Chondrocyte (in vitro differentiated cells): ENCODE measurements at places on chromosomes 6 and 20. TPM values are rescaled to one million over a fixed set of nuclear protein-coding genes. Genes with fewer than 3 reads are reported as not detected.

MATN4 gene
- 0.10 to 0.26 TPM in 2 of 3 replicates, not detected in the other for total RNA-seq

DNA sequence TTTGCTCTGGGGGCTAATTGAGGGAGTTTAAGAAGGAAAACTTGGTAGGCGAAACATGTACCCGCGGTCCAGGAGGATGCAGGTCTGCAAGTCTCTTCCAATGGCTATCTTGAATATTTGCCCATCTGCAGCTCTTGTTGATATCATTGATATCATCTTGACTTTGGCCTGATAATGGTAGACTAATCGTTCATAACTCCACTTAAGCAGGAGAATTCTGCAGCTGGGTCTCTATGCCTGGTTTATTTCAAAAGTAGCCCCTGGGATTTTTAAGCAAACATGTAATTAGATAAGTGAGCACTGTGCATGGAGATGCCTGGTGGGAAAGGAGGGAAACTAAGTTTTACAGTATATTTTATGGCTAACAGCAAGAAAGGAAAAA lies 52.7 kb downstream of the ADGB start:
- no peak for DNase-seq

DNA sequence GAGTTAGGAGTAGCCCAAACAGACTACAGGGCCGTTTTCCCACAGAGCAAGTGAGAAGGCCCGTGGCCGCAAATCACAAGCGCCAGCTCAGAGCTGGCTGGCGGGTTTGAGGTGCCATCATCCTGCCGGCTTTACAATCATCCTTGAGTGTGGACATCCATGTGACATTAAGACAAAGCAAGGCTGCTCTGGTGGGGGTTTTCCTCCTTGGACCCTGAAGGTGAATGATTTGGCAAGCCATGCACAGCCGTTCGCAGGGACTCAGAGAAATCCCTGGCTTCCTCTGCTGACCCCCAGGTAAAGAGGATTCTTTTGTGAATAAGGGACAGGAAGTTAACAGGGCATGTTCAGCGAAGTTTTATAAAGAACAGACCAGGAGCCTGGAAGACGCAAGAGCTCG lies 137.2 kb downstream of the AGPAT4 start:
- DNase-seq = no peak

DNA sequence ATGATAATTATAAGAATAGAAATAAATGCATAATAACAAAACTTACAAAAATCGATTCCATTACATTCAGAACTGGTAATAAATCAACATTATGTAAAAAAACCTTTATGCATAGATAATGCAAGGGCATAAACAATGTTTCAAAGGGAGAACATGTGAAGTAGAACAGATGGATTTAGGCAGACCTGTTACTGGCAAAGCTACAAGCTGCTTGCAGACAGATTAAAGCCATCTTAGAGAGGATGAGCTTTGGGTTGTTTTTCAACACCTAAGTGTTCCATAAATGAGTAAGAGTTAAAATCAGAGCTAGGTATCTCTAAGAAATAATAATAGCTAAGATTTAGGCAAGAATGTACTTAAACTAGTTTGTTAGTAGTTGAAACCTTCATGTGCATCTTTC lies 37.2 kb downstream of the SNAP25 start:
- no peak for DNase-seq

- DNase-seq = no peak
Observed at GRCh38 chr6:35441642-35442041, 10.5 kb upstream of the FANCE start.

DNA sequence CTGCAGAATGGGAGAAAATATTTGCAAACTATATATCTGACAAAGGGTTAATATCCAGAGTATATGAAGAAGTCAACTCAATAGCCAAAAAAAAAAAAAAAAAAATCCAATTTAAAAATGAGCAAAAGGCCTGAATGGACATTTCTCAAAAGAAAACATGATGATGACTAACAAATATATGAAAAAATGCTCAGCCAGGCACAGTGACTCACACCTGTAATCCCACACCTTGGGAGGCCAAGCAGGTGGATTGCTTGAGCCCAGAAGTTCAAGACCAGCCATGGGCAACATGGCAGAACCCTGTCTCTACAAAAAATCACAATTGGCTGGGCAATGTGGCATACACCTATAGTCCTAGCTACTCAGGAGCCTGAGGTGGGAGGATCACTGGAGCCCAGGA lies 2.1 kb upstream of the ECHDC1 start:
- DNase-seq = no peak

DNA sequence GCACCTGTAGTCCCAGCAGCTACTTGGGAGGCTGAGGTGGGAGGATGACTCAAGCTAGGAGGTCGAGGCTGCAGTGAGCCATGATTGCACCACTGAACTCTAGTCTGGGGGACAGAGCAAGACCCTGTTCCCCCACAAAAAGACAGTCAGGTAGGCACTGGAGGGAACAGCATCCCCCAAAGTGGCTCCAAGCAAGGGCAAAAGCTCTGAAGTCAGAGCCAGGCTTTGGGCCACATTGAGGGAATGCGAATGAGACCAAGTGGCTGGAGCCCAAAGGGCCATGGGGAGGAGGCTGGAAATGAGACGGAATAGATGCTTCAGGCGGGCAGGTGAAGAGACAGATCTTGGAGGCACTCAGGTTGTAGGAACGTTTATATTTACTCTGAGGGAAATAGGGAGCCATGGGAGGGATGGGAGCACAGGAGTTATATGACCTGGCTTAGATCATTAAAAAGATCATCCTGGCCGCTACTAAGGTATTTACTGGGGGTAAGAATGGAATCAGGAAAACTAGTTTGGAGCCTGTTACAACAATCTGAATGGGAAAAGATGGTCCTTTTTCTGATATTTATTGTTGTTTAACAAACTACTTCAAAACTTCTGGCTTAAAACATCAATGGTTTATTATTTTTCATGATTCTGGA lies 229.6 kb upstream of the ZNF217 start:
- no peak for DNase-seq

- no peak for DNase-seq
Observed at GRCh38 chr20:11204926-11205768, 531.3 kb upstream of the JAG1 start.

- DNase-seq = no peak
Observed at GRCh38 chr6:130307752-130308361, 58.0 kb upstream of the TMEM200A start.
